ENCODE measurements at places on chromosomes 1 and 21.

DNA sequence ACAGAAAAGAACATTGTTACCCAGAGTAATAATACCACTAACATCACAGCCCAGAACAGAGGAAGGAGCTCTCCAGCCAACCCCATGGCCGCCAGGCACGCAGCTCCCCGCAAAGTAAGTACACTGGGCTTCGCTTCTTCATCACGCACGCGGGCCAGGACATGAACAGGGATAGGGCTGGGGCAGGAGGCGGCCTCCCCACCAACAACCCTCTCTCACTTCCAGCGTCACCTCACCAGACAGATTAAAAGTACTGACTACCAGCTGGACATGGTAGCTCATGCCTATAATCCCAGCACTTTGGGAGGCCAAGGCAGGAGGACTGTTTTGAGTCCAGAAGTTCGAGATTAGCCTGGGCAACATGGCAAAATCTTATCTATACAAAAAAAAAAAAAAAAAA lies 78.3 kb downstream of the NPHP4 start:
- no peak overlapping the region for H3K27ac ChIP-seq
- DNase-seq, result no peak
- no peaks in the 10 kb centered on the region for H3K36me3 ChIP-seq
- H3K4me1 ChIP-seq, result no peaks in the 10 kb centered on the region
- no peaks in the 10 kb centered on the region for H3K27me3 ChIP-seq

- peaks cover 4% of the 10 kb centered on the region for H3K4me1 ChIP-seq
- no peak overlapping the region for H3K4me3 ChIP-seq
- peaks cover 23% of the 10 kb centered on the region for H3K27me3 ChIP-seq
Measured at GRCh38 chr21:45573452-45574035, 31.3 kb upstream of the SLC19A1 start.

GRCh38 chr1:112893288-112894009 lies 62.5 kb downstream of the SLC16A1 start:
- DNase-seq, result no peak
- no peaks in the 10 kb centered on the region for H3K36me3 ChIP-seq
- H3K4me3 ChIP-seq, result no peak overlapping the region

- H3K27me3 ChIP-seq, result no peaks in the 10 kb centered on the region
- no peak for DNase-seq
- peak overlapping the region; percentile 53 for H3K4me3 ChIP-seq
- H3K36me3 ChIP-seq, result no peaks in the 10 kb centered on the region
- H3K27ac ChIP-seq, result peak overlapping the region; percentile 89
- H3K4me1 ChIP-seq, result peaks cover 48% of the 10 kb centered on the region
Measured at GRCh38 chr1:107785496-107786202, 179.3 kb downstream of the VAV3 start.

DNA sequence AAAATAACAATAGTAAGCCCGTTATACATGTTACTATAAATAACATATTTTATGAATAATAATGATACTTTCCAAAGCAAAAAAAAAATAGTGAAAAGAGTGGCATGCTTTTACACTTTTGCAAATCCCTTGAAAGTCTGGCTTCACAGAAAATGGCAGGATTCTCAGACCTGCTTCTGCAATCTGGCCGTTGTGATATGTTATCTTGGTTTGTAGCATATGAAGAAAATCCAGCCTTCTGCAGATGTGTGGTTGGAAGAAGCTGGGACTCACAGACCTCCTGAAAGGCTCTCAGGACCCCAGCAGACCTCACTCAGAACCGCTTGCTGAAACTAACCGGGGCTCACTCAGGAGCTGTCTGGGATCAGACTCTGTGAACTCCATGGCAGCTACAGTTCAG lies 256.0 kb upstream of the TMEM51 start:
- H3K4me3 ChIP-seq, result no peak overlapping the region
- no peaks in the 10 kb centered on the region for H3K36me3 ChIP-seq
- no peaks in the 10 kb centered on the region for H3K4me1 ChIP-seq

DNA sequence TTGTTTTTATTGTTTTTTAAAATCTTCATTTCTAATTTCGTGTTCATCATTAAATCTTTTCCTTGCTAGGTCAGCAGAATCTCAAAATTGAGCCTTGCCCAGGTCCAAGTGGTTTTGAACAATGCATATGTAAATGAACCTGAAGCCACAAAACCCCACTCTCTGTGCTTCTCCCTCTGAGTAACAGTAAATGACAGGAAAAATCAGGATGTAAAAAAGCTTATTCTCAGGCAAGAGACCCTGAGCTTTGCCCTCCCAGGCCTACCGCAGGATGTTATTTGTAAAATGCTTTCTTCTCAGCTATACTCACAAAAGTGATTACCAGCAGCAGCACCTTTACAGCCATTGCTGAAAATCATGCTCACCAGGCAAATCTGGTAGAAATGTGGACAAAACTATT lies 47.6 kb downstream of the TYW3 start:
- H3K36me3 ChIP-seq, result no peaks in the 10 kb centered on the region
- no peaks in the 10 kb centered on the region for H3K4me1 ChIP-seq
- DNase-seq, result no peak
- no peak overlapping the region for H3K4me3 ChIP-seq

- no peaks in the 10 kb centered on the region for H3K27me3 ChIP-seq
- no peak for DNase-seq
- peak overlapping the region; percentile 62 for H3K27ac ChIP-seq
- peaks cover 20% of the 10 kb centered on the region for H3K4me1 ChIP-seq
Measured at GRCh38 chr1:109630898-109631512, 11.4 kb downstream of the AMPD2 start.

DNA sequence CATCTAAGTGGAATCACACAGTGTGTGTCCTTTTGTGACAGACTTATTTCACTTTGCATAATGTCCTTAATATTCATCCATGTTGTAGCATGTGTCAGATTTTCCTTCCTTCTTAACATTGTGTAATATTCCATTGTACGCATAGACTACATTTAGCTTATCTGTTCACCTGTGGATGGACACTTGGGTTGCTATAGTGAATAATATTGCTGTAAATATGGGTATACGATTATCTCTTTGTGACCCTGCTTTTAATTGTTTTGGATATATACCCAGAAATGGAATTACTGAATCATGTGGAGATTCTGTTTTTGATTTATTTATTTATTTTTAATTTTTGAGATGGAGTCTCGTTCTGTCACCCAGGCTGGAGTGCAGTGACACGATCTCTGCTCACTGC lies 63.0 kb upstream of the ATP5PO start:
- H3K27ac ChIP-seq, result no peak overlapping the region
- peaks cover 2% of the 10 kb centered on the region for H3K36me3 ChIP-seq
- H3K4me3 ChIP-seq, result no peak overlapping the region
- peaks cover 56% of the 10 kb centered on the region for H3K4me1 ChIP-seq

DNA sequence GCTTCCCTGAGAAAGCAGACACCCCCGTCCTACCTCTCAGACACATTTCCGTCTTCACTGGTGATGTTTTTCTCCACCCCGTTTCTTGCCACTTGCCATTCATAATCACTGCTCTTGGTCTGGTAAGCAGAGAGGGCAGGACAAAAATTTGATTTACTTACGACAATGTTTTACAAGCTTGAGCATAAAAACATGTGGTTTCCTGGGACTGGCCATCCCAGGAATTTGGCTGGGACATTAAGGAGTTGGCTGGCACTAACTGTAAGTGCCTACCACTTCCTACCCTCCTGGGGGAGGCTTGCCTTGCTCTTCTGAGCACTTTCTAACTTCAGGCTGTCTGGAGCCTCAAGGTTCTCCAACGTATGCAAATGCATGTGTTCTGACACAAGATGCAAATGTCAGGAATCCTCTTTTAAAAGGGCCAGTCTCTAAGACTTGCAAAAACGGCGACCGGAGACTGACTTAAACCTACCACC lies 24.2 kb downstream of the ZBTB18 start:
- peaks cover 33% of the 10 kb centered on the region for H3K27me3 ChIP-seq
- H3K27ac ChIP-seq, result peak overlapping the region; percentile 87
- H3K4me1 ChIP-seq, result peaks cover 31% of the 10 kb centered on the region
- no peak for DNase-seq
- no peaks in the 10 kb centered on the region for H3K36me3 ChIP-seq

DNA sequence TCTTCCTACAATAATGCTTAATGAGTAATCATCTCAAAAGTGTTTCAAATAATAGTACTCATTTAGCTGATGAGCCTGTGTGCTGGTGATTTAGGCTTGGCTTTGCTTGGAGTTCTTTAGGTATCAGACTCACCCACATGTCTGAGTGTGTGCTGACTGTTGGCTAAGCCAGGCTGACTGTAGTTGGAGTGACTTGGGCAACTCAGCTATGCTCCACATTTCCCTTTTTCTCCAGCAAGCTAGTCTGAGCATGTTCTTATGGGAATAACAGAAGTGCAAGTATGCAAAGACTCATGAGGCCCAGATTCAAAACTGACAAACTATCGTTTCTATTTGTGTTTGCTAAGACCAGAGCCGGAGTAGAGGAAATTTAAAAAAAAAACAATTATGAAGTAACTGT lies 99.0 kb upstream of the ADGRL4 start:
- H3K27ac ChIP-seq, result no peak overlapping the region
- H3K4me3 ChIP-seq, result no peak overlapping the region
- no peaks in the 10 kb centered on the region for H3K36me3 ChIP-seq
- no peaks in the 10 kb centered on the region for H3K27me3 ChIP-seq
- DNase-seq, result no peak
- no peaks in the 10 kb centered on the region for H3K4me1 ChIP-seq

- H3K27me3 ChIP-seq, result peaks cover 28% of the 10 kb centered on the region
- no peak overlapping the region for H3K27ac ChIP-seq
- H3K4me1 ChIP-seq, result no peaks in the 10 kb centered on the region
Measured at GRCh38 chr1:228530086-228530758, 43.0 kb downstream of the RNF187 start.

DNA sequence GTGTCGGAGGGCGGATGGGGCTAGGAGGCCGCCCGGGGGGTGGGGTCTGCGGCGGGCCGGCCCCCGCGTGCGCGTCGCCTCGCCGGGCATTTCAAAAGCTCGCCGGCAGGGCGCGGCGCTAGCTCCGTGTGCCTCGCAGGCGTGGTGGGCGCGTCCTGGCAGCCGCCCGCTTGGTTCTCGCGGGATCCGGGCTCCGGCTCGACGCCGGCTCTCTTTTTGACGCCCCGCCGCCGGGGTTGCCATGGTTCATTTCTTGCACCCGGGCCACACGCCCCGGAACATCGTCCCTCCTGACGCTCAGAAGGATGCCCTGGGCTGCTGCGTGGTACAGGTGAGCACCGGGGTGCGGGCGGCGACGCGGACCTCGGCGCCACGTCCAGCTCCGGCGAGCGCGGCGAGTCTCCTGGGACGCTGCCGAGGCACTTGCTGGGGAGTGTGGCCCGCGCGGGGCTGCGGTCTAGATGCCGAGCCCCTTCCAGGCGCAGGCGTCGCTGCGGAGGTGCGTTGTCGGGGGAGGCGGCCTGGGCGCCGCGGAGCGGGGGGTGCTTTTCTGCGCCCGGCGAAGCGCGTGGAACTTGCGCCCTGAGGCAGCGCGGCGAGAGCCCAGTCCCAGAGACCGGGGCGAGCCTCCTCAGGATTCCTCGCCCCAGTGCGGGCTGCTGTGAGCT lies at the start of gene ZYG11A:
Gene ZYG11A, plus strand, starts transcription at position 118 of the 668 bp plus-strand sequence. Its CDS starts 124 bp downstream, at position 242.
- H3K4me3 ChIP-seq, result peak within 1 kb of the TSS; percentile 71
- peak; percentile 85 for DNase-seq
- H3K27me3 ChIP-seq, result peaks cover 42% of the 10 kb centered on the region
- no peak within 1 kb of the TSS for H3K27ac ChIP-seq
- peaks cover 17% of the 10 kb centered on the region for H3K4me1 ChIP-seq

GRCh38 chr1:9927259-9927658 lies 15.9 kb downstream of the LZIC start:
- H3K27ac ChIP-seq, result no peak overlapping the region
- no peak overlapping the region for H3K4me3 ChIP-seq
- DNase-seq, result no peak
- H3K27me3 ChIP-seq, result no peaks in the 10 kb centered on the region
- peaks cover 3% of the 10 kb centered on the region for H3K36me3 ChIP-seq

DNA sequence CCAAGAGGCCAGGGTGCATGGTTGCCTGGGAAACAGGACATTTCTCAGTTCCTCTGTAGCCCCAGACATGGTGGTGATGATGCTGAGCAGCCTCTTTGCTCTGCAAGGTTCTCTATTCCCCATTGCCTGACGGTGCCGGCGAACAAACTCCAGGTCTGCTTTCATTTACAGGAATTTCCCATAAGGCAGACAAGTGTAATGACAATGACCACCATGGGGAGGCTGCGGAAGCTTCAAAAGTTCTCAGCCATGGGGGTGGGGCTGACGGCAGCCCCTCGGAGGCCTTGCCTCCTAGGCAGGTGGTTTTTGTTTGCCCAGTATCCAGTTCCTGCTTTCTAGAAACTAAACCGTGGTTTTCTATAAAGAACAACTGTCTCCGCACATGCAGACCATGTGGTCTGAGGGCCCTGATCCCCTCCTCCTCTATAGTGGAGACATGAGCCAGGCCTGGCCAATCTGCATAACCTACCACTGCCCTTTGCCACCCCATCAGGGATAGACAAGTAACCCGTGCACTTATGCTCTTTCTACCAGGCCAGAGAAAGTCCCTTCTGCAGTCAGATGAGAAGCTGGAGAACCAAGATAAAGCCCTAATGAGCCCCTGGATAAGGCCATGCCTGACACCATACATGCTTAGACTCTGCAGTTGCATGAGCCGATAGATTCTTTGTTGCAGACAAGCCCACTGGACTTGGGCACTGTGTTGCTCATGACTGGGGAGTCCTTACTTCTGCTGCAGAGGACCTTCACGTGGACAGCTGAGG lies 54.1 kb downstream of the LDLRAD2 start:
- no peak overlapping the region for H3K4me3 ChIP-seq
- no peak overlapping the region for H3K27ac ChIP-seq
- H3K4me1 ChIP-seq, result no peaks in the 10 kb centered on the region
- peaks cover 3% of the 10 kb centered on the region for H3K27me3 ChIP-seq
- no peaks in the 10 kb centered on the region for H3K36me3 ChIP-seq
- DNase-seq, result no peak

DNA sequence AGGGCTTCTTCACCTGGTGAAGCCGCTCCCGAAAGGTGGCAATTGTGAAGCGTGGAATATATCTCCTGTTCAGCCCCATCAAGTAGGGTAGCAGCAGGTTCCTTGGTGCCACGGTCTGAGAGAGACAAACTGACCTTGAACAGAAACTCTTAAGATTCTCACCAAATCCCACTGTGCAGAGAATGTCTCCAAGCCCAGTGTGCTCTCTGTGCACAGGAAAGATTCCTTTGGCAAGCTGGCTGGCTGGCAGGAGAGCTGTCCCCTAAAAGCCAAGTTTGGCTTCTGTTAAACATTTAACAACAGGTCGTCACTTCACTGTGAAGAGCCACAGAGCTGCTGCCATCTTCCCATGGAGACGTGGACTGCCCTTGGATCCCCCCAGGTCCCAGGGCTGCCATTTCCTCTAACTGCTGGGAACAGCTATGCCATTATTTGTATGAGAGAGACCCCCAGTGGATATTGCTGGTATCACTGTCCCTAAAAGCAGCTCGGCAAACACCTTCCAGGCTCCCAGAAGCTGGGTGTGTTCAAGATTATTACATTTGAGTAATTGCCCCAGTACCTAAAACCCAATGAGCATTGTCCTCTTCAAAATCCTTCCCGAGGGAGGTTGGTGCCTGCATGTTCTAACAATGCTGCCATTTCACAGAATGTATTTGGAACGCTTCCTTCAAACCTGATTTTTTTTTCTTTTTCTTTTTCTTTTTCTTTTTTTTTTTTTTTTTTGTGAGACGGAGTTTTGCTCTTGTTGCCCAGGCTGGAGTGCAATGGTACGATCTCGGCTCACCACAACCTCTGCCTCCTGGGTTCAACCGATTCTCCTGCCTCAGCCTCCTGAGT lies 71.8 kb downstream of the CD58 start:
- H3K4me3 ChIP-seq, result no peak overlapping the region
- peaks cover 13% of the 10 kb centered on the region for H3K36me3 ChIP-seq
- no peak overlapping the region for H3K27ac ChIP-seq
- DNase-seq, result peak; percentile 65

GRCh38 chr21:34612557-34612956 lies 2.4 kb downstream of the RCAN1 start:
- DNase-seq, result no peak
- H3K27ac ChIP-seq, result no peak overlapping the region
- no peak overlapping the region for H3K4me3 ChIP-seq
- peaks cover 20% of the 10 kb centered on the region for H3K27me3 ChIP-seq

GRCh38 chr1:11134251-11134897 lies 34.7 kb upstream of the EXOSC10 start:
- no peaks in the 10 kb centered on the region for H3K4me1 ChIP-seq
- no peaks in the 10 kb centered on the region for H3K27me3 ChIP-seq
- H3K4me3 ChIP-seq, result no peak overlapping the region
- no peak overlapping the region for H3K27ac ChIP-seq
